ENCODE measurements at places on chromosomes 7 and 10.

DNA sequence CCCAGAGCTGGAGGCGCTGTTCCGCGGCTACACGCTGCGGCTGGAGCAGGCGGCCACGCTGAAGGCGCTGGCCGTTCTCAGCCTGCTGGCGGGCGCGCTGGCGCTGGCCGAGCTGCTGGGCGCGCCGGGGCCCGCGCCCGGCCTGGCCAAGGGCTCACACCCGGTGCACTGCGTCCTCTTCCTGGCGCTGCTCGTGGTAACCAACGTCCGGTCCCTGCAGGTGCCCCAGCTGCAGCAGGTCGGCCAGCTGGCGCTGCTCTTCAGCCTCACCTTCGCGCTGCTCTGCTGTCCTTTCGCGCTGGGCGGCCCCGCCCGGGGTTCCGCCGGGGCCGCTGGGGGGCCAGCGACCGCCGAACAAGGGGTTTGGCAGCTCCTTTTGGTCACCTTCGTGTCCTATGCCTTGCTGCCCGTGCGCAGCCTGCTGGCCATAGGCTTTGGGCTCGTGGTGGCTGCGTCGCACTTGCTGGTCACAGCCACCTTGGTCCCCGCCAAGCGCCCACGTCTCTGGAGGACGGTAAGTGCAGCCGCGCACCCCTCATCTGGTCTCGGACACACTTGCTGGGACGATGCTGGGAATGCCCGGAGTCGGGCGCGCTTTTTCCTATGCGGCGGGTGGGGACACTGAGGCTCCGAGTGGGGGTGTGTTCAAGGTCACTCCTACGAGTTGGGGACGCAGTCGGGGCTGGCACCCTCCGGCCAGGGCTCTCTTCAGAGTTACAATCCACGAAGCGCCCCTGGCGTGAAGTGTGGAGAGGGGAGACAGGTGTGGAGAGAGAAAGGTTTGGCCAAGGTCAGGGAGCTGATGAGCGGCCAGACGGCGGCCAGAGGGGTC is 717 bp downstream of the ADCY1 start:
- peak; percentile 30 for DNase-seq

- DNase-seq = no peak
These were observed 602.2 kb downstream of the LRMDA start for GRCh38 chr10:76033457-76034196.

- no peak for DNase-seq
These were observed 156.8 kb upstream of the FRMD4A start for GRCh38 chr10:14487488-14487883.

DNA sequence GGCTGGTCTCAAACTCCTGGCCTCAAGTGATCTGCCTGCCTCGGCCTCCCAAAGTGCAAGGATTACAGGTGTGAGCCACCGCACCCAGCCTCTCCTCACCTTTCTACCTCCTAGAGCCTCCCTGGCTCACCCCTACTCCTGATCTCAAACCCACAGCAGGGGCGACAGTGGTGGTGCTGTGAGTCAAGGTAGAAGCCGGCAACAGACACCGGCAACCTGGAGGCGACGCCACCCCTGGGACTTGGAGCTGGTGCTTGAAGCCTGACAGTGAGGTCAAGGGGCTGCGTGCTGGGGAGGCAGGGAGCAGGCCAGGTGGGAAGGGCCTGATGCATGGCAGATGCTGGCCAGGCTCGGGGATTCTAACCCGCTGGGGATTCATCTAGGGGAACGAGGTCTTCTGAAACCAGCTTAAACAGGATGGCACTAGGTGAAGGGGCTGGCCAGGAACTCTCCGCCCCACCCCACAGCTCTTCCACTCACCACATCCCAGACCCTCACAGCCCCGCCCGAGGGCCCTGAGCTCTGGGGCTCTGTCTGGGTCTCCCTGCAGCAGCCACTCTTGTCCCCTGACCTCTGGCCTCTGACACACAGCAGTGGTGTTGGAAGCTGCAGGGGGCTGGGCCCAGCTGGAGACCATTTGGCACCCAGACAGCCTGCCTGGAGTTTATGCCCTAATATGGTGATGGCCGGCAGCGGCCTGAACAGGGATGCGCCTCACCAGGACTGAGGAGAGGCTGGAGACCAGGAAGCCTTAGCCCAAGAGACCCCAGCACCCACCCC is 16.4 kb downstream of the KCNH2 start:
- no peak for DNase-seq

DNA sequence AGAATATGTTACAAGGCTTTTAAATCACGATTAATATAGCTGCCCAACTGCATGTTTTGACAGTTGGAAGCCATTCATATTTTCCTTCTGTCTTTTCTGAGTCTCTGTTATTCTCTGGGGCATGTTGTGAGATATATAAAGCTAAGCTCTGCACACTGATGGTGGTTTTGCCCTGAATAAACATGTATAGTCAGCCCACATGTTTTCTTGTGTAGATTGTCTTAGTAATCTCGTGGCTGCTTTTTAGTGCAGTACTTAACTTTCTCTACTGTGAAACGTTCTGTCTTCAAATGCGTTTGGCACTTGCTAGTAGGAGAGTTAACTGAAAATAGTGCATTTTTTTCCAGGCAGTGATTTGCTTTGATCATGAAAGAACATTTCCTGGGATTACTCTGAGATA is 268.5 kb downstream of the DNAJB9 start:
- no peak for DNase-seq

DNA sequence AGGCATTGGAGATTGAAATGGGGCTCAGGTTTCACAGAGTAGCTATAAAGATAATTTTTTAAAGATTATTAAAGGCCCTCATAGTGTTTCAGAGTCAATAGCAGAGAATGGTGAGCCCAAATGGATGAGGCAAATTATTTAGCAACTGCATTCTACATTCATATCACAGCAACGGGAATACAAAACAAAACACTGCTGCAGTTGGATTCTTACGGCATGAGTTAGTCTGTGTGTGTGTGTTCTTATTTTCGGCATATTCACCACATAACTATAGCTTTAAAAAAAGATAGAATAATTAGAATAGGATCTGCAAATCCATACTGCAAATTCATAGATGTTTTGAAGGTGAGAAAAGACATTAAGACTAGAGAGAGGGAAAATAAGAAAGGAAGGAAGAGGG is 66.0 kb downstream of the SUGCT start:
- no peak for DNase-seq

- no peak for DNase-seq
These were observed 17.3 kb upstream of the EVX1 start for GRCh38 chr7:27224983-27225934.

GRCh38 chr10:122147663-122148062 is 123.4 kb upstream of the BTBD16 start:
- DNase-seq = no peak

DNA sequence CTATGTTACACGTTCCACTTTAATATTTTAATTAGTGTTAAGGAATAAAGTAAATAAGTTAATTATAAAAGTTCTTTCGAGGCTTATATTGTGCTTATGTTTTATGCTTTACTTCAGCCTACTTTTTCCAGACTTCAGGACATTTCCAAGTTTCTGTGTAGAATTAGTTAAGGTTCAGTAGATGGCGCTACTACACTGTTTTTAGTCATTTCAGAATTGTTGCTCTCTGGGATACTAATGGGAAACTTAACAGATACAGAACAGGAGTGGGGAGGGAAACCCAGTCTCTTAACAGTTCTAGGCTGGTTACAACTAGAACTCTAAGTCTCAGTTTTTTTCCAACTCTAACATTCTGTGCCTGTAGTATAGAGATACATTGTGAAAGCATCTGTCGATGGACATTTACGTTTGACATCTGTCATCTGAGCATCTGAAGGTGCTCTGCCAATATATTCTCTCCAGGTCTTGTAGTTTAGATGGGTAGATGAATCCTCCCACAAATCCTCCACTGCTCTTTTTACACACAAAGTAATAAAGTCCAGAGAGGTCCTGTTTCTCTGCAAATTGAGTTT is 56.8 kb upstream of the FAM171A1 start:
- DNase-seq = no peak

GRCh38 chr10:117927871-117928270 is 118.9 kb downstream of the RAB11FIP2 start:
- no peak for DNase-seq

- DNase-seq = no peak
These were observed 1.7 kb upstream of the CACNA2D1 start for GRCh38 chr7:82445271-82445670.

DNA sequence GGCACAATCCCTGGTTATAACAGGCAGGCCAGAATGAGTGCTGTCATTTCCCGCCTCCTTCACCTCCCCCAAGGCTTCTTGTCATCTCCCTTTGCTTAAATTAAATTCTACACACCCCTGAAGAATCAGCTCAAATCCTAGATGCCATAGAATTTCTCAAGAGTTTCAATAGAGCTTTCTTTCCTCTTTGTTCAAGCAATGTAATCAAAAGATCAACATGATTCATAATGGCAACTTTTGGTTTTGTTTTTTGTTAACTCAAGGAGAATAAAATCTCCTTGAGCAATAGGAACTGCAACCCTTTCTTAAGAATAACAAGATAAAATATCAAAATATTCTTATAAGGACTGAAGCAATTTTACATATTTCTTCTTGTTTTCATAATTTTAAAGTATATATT is 180.8 kb upstream of the CDK1 start:
- DNase-seq = no peak

- no peak for DNase-seq
These were observed 275.8 kb downstream of the ANKRD30A start for GRCh38 chr10:37401225-37401624.

GRCh38 chr10:88555190-88555908 is 27.8 kb downstream of the RNLS start:
- no peak for DNase-seq

DNA sequence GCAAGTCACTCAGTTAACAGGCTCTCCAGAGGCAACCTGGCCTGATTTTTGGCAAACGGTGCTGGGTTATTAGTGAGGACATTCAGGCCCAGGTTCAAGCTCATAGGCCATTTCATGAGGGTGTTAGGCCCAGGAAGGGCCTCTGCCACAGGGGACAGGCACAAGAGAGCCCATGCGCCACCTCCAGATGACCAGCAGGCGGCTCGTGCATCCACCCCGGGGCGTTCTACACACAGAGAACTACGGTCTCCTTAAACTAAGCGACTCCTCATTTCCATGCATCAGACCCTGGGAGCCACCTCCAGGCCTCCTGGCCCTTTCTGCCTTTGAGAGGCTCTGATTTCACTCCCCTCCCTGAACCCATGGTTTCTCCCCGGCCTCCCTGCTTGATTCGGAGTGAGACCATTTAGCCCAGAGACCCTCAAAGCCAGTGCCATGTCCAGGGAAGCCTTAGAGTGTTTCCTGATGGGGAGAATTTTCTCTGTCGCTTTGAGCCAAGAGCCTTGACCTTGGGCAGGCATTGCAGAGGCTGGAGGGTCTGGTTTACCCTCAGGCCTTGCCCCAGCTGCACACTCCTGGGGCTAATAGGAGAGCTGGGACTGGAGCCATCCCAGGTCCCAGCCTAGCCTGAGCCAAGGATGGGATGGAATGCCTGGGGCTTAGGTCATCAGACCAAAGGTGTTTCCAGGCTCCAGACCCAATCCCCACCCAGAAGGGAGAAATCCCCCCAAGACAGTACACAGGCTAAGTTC is 188.0 kb downstream of the GRID1 start:
- peak; percentile 18 for DNase-seq

DNA sequence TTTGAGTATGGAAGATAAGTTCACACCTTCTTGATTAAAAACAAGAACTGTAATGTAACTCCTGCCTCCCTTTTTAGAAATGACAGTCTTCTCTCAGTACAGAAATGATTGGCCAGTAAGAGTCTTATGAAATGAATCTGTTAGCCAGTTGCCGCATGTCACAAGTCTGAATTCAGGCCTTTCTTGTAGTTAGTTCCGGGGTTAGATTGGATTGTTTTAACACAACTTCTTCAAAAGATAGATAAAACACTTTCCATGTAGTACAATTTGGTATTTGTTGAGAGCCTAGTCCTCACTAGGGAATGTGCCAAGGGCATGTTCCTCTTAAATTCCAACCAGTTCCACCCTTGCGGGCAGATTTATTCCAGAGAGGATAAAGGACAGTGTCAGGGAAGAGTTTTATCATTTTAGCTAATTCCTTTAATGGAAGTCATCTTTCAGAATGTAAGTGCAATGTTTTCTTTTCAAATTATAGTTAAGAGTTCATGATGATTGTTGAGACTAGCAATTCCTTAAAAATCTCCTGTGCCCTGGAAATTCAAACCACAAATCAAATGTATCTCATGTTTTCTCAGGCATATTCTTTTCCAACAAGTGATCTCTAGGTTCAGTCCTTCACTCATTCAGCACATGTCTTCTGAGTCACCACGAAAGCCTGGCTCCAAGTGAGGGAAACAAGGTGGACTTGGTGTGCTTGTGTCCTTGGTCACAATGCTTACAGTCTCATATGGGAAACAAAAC is 4.1 kb downstream of the FHIP2A start:
- peak; percentile 28 for DNase-seq

GRCh38 chr7:112882022-112882421 is 91.8 kb upstream of the TMEM168 start:
- no peak for DNase-seq

DNA sequence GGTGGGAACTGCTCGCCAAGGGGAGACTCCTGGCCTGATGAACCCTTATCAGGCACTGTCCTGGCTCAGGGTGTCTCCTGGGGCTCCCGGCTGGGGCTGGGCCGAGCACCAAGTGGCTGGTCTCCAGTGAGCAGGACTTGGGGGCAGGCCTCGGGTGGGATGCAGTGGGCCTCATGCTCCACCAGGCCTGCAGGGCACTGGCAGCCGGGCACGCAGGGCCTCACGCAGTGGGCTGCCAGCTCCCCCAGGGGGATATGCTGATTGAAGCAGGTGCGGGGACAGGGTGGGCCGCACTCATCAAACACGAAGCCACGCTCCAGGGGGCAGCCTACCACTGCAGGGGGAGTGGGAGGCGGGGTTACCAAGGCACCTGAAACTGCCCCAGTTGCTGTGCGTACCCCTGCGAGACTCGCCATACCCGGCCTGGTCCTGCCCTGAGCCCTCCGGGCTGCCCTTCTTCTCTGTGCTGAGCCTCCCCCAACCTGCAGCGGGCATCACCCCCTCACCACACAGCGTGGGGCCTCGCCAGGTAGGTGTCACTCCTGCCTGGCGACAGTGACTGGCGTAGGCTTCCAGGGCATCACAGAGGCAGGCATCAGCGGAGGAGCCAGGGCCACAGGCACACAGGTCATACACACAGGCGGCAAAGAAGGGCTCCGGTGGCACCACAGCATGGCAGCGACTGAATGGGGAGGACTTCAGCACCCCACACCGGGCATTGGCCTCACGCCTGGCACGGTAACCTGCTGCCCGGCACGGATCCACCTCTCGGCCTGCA is 14.5 kb downstream of the ATP6V1F start:
- DNase-seq = no peak

DNA sequence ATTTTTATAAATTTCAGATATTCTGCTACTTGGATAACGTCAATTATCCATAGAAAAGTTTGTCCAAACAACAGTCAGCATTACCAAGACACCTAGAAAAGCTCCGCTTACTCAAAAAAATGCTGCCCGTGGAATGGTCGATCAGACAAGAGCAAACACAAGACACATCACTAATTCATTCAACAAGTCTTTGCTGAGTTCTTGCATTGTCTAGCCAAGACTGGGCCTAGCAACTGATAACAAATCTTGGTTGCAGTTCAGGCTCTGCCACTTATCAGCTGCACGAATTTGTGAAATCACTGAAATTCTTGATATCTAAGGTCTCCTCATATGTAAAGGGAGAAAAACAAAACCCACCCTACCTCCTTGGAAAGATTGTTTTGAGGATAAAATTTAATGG is 168.3 kb downstream of the AKR1D1 start:
- DNase-seq = no peak

- DNase-seq = no peak
These were observed 28.0 kb upstream of the SEM1 start for GRCh38 chr7:96737545-96738050.
